T-helper 2 cell treated with Interferon-gamma antibody and Interleukin-4, amounts not matched to agents 100 ng/mL and 5 ng/mL, for 36 hours (primary cell): ENCODE measurements at places on chromosomes 7 and 10. TPM values are rescaled to one million over a fixed set of nuclear protein-coding genes. Genes with fewer than 3 reads are reported as not detected.

The TAS2R5 gene
- total RNA-seq: 0.55 and 0.64 TPM in 2 replicates

The GPR26 gene
- not detected in 2 replicates for total RNA-seq

The TRIM73 gene
- total RNA-seq: 10.5 and 11.1 TPM in 2 replicates

The ANKRD7 gene
- not detected in 2 replicates for total RNA-seq

The RET gene
- 0.18 and 0.30 TPM in 2 replicates for total RNA-seq

The MYL10 gene
- not detected in 2 replicates for total RNA-seq

The DENND2A gene
- total RNA-seq: not detected in 2 replicates

The GDF10 gene
- not detected in 2 replicates for total RNA-seq

The ACSL5 gene
- 61.0 and 62.7 TPM in 2 replicates for total RNA-seq

The MRC1 gene
- not detected in 2 replicates for total RNA-seq

The ITGB8 gene
- not detected in 2 replicates for total RNA-seq

The ZNF239 gene
- total RNA-seq: 1.9 and 2.9 TPM in 2 replicates

The C7orf57 gene
- total RNA-seq: 0.11 TPM in 1 of 2 replicates, not detected in the other

The MYH16 gene
- total RNA-seq: not detected in 2 replicates

The ANK3 gene
- 14.7 and 15.9 TPM in 2 replicates for total RNA-seq

The HOXA13 gene
- total RNA-seq: not detected in 2 replicates

The NUDT13 gene
- 0.73 and 0.86 TPM in 2 replicates for total RNA-seq

The MRM2 gene
- total RNA-seq: 34.0 and 35.3 TPM in 2 replicates

The NPC1L1 gene
- not detected in 2 replicates for total RNA-seq

The ODAD2 gene
- total RNA-seq: 0.20 TPM in 1 of 2 replicates, not detected in the other

The NPY4R gene
- not detected in 2 replicates for total RNA-seq

The CPA4 gene
- total RNA-seq: not detected in 2 replicates

The HOGA1 gene
- not detected in 2 replicates for total RNA-seq

The ZRANB1 gene
- 13.2 and 13.4 TPM in 2 replicates for total RNA-seq

The SLC18A3 gene
- not detected in 2 replicates for total RNA-seq
